ENCODE measurements at places on chromosomes 13 and 19.

- DNase-seq = no peak
Observed at GRCh38 chr19:17286263-17286662, 4.6 kb downstream of the ANKLE1 start.

- DNase-seq = no peak
Observed at GRCh38 chr13:95146486-95146885, 154.8 kb downstream of the ABCC4 start.

DNA sequence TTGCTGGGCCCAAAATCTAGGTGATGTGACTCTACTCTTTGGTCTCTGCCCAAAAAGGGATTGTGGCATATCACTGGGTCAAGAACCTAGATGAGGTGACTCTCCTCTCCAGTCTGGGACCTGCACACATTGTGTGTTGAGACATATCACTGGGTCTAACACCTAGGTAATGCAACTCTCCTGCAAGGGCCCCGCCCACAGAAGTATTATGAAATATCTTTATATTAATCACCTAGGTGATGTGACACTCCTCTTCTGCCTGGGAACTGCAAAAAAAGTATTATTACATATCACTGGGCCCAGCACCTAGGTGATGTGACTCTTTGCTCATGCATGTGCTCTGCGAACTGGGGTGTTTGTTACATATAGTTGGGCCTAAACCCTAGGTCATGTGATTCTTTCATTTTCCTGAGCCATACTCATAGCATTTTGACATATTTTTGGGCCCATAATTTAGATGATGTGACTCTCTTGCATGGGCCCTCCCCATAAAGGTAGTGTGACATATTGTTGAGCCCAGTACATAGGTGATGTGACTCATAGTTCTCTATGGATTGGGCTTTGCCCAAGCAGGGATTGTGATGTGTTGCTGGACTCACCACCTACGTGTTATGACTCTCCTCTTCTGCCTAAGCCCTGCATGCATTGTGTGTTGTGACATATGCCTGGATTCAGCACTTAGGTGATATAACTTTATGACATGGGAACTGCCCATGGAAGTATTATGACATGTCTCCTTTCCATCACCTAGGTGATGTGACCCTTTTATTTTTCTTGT is 11.2 kb upstream of the ZNF681 start:
- no peak for DNase-seq

DNA sequence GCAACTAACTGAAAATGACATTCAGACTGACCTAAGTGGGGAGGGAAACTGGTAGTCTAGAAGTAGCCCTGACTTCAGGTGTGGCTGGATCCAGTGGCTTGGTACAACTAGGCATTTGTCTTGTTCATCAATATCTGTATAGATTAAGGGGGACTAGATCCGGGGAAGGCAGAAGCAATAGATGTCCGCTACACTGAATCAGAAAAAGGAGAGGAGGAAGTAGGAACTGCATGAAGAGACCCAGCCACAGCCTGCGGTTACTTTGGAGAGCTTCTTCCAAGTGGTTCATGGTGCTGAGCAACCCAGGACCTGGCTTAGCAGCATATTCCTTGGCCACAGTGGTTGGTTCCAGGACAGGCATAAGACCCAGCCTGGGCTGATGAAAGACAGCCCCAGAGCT is 9.9 kb upstream of the PRODH2 start:
- DNase-seq = no peak

DNA sequence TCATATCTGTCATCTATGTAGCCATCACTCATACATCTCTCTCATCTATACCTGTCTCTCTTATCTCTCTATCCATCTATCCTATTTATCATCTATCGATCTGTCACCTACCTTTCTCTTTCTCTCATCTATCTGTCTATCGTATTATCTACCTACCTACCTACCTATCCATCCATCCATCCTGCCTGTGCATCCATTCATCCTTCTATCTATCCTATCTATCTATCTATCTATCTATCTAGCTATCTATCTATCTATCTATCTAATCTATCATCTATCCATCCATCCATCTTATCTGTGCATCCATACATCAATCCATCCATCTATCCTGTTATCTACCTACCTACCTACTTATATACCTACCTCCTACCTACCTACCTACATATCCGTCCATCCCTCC is 44.6 kb upstream of the CYP4F8 start:
- no peak for DNase-seq

DNA sequence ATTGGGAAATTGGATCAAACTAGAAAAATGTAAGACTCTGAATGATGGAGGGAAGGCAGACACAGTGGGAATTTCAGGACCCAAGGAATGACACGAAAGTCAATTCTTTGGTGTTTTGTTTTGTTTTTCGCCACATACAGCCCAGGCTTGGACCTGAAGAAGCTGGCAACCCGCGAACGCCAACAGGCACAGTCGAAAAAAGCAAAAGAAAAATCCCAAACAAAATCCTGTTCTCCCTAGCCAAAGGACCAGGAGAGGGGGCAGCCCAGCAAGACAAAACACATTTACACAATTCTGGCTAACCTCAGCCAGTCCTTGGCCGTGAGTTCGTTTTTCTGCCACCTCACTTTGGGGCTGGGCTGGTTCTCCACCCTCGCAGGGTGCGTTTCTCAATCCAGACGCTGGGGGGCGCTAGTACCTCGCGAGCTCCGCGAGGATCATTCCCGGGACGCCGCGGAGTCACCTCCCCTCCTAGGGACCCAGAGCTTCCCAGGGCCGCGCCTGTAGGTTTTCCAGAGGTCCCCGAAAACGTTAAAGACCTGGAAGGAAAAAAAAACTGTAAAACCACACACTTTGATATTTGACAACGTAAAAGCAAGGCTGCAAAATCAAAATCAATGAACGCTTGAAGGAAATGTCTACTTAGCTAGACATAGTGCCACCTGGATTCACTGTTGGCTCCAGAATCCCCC is 34.9 kb upstream of the TPM4 start:
- peak; percentile 48 for DNase-seq

DNA sequence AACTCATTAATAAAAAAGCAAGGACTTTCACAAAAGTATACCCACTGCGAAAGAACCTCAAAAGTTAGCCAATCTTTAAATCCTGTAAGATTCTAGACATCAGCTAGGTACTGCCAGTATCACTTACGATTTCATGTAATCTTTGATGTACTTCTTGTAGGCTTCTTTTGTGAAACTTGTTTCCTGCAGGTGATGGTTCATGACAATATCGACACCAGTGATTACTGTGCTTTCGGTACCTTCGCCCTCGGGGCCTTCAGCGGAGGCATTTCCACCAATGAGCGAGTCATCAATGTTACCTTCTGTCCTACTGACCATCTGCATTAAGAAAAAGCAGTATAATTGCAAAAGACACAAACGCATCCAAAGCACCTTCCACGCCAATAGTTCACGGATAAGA is 1.1 kb downstream of the TPT1 start:
- no peak for DNase-seq

GRCh38 chr13:40475617-40476016 is 190.8 kb downstream of the FOXO1 start:
- DNase-seq = no peak

DNA sequence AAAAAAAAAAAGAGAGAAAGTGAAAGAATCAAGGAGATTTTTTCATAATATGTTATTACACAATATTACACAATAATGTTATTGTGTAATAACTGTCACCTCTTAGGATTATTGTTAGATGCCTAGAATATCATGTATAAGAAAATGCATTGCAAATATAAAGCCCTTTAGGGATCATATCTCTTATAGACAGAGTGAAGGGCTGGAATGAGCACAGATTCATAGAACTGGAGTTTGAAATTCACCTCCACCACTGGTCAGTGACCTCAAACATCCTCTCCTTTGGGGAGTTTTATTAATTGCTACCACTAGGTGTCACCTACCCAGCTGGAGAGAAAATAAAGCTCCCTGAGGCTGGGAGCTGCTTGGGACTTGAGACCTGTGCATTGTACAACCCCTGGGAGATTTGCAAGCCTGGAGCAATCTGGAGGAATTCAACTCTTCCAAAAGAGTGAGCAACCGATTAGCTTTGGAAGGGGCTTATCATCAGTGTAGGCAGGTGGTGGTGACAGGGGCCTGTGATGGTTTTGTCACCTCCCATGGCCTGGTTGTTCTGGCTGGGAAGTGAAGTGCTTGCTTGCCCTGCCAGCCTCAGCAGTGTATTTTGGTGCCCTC is 30.3 kb upstream of the FRY start:
- DNase-seq = peak; percentile 39

DNA sequence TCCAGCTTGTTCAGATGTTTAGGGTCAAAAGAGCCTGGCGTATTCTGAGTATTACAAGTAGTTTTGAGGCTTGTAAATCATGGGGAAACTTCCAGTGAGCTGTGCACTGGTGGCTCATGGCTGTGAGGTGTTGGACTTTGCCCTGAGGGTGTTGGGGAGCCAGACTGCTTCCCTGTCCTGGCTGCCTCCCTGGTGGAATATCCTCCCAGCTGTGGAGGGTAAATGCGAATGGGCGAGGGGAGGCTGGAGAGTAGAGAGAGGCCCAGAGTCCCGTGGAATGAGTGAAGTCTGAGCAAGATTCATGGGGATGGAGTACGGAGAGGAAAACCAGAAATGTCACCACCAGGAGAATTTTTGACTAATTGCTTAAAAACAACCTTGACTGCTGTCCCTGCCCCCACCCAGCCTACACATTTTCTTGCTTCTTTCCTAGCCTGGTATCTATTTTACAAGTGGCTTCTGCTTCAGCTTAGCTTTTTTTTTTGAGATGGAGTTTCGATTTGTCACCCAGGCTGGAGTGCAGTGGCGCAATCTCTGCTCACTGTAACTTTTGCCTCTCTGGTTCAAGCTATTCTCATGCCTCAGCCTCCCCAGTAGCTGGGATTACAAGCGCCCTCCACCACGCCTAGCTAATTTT is 3.7 kb downstream of the SNRPA start:
- no peak for DNase-seq

DNA sequence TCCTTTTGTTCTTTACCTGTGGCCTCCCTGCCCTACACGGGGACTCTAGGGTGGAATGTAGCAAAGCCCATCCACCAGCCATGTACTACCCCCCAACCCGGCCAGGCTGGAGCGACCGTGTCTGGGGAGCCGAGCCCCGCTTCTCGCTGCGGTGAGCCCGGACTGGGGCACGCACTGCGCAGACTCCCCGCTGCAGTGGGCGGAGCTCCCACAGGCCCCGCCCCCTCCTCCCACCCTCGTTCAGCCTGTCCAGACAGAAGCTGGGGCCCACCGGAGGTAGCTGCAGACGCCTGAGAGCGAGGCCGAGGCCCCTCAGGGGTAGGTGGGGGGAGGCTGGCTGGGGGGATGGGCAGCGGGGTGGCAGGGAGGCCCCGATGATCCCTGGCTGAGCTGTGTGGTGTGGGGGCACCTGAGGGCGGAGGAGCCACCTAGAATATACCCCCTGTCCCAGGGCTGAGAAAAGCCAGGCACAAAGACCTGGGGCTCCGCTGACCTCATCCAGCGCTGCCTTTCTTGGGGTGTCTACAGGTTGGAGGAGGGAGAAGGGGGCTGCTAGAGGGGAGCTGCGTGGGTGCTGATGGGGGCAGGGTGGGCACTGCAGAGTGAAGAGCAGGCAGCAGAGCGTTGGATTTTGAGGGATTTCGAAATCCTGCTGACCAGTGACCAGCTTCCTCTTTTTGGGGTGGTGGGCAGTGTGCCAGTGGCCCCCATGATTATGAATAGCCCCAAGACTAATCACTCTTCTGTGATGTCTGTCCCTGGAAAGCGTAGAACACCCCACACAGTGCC is 17.3 kb downstream of the PLD3 start:
- peak; percentile 87 for DNase-seq

- DNase-seq = no peak
Observed at GRCh38 chr13:77874406-77874805, 44.2 kb downstream of the EDNRB start.

DNA sequence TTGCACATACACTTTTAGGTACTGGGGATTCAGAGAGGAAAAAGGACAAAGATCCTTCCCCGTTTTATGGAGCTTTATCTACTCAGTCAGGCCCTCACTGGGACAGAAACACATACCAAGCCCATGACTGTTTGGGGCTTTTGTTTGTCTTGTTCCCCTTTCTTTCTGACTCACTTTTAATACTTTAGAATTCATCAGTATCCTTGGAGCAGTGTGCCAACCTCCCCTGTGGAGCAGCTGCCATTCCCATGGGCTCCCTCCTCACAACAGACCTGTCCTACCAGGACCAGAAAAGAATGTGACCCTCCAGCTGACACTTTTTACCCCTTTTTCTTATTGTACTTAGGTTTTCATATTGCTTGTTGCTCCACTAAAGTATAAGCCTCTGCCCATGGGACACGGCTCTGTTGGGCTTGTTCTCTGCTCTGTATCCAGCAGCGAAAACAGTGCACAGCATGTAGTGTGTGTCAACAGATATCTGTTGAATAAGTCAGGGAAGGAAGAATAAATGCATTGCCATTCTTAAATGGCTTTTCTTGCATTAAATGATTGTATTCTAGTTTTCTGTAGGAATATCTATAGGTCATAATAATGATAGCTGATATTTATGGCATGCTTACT is 431.1 kb downstream of the EFNB2 start:
- DNase-seq = no peak
